ENCODE measurements at places on chromosomes 3 and 15.
A peak's percentile ranks its signal among the peaks of the same experiment; 100 is the strongest.

- no peak for DNase-seq
Observed at GRCh38 chr15:80501476-80501875, 97.3 kb downstream of the ARNT2 start.

DNA sequence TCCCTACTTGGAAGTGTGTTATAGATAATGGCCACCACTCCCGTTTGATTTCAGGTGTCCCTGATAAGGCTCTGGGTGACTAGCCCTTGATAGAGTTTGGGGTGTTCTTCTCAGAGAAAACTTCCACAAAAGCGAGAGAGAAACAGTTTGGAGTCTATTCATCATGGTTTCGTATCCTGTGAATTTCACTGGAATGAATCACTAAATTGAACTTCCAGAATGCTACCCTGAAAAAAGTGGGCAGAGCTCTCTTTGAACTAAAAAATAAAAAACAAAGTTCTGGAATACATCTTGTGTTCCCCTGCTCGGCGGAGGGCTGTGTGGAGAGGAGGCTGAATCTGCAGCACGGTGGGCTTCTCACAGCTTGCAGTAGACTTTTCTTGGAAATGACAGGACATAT lies 52.8 kb upstream of the FAM98B start:
- DNase-seq = no peak

DNA sequence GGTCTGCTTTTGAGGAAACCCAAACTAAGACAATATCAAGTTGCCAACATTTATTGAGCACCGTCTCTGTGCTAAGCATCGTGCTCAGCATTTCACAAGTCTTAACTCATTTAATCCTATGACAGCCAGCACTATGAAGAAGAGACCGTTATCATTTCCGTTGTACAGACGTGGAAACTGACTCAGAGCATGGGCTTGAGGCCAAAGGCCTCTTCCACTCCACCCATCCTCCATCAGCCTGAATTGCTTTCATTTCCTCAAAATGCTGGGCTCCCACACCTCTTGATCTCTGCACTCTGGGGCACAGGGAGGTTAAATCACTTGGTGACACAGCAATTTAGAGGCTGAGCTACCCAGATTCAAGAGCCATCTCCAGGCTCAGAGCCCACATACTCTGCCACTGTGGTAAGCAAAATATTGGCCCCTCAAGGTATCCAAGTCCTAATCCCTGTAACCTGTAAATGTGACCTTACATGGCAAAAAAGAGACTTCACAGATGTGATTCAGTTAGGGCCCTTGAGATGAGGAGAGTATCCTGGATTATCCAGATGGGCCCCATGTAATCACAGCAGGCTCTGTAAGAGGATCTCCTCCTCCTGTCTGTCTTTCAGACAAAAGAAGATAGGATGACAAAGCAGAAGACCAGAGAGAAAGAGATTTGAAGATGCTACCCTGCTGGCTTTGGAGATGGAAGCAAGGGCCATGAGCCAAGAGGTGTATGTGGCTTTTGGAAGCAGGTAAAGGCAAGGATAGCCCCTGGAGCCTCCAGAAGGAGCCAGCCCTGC lies 24.3 kb upstream of the FLNB start:
- peak; percentile 1 for DNase-seq

DNA sequence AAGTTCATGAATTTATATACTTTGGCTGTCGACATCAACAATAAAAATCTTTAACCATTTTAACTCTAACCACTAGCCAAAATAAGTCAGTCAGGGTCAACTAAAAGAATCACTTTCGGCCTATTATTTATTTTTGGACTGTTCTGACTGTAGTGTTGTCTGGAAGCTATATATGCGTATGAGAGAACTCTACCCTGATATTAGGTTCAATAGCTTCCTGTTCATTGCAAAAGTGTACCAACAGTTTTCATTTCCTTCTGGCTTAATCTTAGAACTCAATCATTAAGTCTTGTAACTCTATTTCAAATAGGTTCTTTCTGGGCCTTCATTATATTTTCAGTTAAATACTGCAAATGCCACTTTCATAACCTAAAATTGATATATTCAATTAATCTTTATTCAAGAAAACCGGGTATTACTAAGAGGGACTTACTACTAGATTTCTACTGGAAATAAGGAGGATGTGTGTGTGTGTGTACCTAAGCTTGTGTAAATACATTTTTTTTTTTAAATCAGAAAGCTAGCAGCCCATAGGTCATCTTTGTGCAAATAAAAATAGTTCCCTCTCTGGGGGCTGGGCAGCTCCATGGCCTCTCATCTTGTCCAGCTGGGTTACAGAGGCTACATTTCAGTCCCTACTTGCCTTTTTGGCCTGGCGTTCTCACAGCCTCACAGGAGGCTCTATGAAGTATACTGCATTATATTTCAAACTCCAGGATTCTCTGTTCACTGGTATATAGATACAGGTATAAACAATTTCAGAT lies 5.8 kb downstream of the SERPINI2 start:
- no peak for DNase-seq
